Frontal cortex (tissue), 4 donors: ENCODE measurements at places on chromosomes 16 and 17. TPM values are rescaled to one million over a fixed set of nuclear protein-coding genes. Genes with fewer than 3 reads are reported as not detected.
A peak's percentile ranks its signal among the peaks of the same experiment; 100 is the strongest.

GRCh38 chr16:27083861-27084261 is 17.1 kb downstream of the C16orf82 start:
- DNase-seq, result no peak

- no peak for DNase-seq
Observed at GRCh38 chr17:76834870-76835269, 33.3 kb upstream of the MGAT5B start.

DNA sequence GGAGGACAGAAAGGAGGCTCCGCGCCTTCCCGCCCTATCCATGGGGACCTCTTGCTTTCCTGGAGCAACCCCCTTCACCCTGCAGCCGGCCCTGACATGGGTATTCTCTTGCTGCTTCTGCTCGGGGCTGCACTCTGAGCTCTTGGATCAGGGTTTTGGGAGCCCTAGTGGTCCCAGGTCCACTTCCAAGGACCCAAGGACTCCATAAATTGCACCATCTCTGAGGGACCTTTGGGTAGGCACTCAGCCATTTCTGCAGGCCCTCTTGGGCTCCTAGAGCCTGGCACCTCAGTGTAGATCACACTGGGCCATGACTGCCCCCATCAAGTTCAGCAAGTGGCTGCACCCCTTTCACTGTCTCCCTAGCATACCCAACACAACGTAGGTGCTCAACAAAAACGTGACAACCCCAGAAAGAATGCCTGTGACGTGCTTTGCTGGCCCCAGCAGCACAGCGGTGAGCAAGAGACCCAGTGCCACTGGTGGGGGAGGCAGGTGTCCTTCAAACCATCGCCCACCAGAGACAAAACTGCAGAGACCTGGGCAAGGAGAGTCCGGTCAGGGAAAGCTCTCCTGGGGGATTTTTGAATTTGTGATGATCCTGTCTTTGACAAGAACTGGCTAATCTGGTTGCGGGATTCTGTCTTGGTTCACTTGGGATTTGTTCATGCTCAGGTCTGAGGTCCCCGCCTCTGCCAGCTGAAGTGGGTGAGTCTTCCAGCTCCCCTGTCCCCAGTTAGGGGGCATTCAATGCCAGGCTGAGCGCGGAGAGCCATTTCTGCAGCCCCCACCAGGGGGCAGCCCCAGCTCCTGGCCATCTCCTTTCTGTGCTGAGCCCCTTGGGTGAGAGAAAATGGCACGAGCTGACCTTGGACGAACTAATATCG is 2.5 kb upstream of the RAB11FIP4 start:
- DNase-seq, result peak; percentile 60

DNA sequence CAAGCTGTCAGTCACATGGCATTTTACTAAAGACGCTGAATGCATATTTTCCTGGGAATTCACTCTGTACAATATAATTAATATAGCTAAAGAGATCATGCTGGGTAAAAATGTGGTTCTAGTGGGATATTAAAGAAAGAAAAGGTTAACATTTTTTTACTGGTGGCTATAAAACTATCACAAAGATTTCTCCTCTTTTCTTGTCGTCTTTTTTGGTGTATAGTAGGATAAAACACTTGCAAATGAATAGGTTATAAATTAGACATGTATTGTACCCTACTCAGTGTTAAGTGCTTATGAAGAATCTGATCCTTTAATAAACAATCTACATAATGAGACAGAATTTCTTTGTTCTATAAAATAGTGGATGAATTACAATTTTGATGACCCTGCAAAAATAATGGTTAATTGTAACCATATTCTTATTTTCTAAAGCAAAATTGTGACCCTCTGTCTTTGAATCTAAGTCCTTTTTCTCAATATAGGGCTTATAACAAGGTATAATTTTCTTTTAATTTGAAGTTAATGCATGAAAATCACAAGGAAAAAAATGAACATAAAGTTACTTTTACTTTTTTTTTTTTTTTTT is 1540.4 kb upstream of the GOT2 start:
- DNase-seq, result no peak

Gene GNG13
- total RNA-seq, result not detected

Gene ASPHD1
- total RNA-seq, result 9.4 TPM

Gene KRTAP4-6
- not detected for total RNA-seq
